ENCODE measurements at places on chromosomes 2 and 18.

DNA sequence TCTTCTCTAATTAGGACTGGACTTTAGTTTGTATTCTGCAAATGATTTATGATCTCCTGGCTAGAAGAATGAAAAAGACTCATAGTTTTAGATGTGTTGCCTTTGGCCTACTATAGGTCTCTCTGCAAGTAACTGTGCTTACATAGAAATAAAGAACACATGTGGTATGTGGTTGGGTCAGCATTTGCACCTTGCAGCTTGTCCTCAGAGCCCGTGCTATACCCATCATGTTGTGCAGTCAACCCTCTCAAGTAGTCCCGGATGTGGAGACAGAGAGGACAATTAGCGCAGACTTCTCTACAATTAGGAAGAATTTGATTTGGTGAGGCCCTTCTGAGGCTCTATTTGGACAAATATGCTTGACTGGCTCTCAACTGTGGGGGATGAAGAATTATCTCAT lies 203.7 kb upstream of the ITGA4 start:
- DNase-seq, result no peak

DNA sequence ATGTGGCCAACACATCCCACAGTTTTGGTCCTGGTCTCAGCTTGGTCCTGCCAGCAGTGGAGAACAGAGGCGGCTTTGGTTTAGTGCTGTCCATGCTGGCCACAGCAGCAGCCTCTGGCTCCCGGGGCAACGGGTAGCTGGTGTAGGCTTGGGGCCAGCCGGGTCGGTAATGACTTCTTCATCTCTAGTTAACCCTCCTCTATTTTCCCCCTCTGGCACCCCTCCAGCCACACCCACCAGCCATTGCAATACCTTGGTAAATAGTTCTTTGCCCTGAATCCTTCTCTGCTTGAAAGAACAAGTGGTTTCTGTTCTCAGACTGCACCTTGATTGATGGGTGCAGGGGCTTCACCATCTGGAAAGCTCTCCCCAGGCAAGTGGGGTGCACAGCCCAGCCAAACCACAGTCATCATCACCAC lies 31.7 kb upstream of the ZNF396 start:
- no peak for DNase-seq

- no peak for DNase-seq
These were observed 44.9 kb upstream of the ID2 start for GRCh38 chr2:8636721-8637636.

GRCh38 chr2:132415915-132416722 lies 486 bp upstream of the GPR39 start:
- peak; percentile 92 for DNase-seq

DNA sequence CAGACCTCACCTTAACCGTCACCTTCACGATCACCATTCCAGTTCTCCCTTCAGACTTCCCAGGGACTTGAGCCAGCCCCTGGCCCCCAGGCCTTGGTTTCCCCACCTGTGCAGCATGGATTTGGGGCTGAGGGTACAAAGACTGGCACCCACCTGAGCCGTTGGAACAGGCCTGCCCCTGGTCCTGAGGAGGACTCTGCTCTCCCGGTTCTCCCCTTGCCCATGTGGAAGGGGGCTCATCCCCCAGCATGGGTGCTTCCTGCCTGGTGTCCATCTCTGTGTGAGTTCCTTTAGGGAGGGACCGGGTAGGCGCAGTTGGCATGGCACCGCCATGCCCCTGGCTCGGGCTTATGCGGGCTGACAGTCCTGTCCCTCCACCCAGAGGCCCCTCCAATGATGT lies 10.9 kb upstream of the GPR35 start:
- DNase-seq, result no peak

GRCh38 chr2:69685321-69686048 lies 41.9 kb upstream of the AAK1 start:
- DNase-seq, result no peak

- DNase-seq, result no peak
These were observed 34.8 kb downstream of the SLC66A2 start for GRCh38 chr18:79916546-79917168.

DNA sequence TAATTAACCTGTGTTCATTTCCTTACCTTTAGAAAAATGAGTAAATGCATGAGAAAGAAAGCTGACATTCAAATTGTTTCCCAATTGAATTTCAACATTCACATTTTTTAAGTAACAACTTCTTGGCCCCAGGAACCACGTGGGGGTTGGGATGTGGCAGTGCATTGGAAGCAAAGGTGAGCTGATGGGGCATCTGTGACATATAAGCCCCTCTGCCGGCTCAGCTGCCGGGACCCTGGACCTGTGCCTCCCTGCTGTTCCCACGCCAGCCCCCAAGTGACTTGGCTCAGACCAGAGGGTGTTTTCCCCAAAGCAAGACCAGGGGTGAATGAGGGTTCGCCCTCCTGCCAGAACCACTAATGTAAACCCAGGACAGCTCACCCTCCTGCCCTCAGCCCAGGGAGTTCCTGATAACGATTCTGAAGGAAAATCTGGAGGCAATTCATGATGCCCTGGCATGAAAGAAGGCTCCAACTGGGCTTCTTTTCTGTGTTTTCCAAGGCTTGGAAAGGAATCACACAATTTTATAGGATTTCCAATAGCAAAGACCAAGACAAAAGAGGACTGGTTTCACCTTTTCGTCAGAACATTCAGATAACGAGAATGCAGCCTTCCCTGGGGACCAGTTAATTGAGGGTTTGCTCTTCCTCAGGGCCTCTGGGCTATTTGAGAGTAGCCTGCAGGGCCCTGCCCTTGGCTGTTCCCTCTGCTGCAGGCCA lies 193.2 kb upstream of the TWIST2 start:
- no peak for DNase-seq

- DNase-seq, result no peak
These were observed 57.4 kb upstream of the GLI2 start for GRCh38 chr2:120678251-120678650.

- DNase-seq, result no peak
These were observed 9.9 kb downstream of the ALPK2 start for GRCh38 chr18:58618822-58619595.

GRCh38 chr18:78659748-78660147 lies 319.9 kb upstream of the SALL3 start:
- no peak for DNase-seq

GRCh38 chr2:170582751-170583463 lies 132.2 kb upstream of the SP5 start:
- no peak for DNase-seq

DNA sequence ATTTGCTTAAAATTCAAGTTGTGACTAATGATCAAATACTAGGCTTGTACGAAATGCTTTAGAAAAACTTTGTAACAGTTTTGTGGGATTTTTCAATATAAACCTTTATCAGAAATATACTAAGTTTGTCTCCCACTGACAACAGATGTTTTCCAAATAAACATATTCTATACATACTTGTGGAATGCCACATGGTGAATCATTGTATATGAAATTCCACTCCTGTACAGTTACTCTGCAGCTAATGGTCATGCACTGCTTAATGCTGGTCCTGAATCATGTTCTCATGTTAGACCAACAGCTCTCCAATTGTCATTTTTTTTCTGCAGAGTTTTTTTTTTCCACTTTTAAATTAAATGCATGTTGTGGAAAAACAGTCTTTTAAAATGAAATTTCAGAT lies 90.1 kb downstream of the DPP4 start:
- peak; percentile 73 for DNase-seq

DNA sequence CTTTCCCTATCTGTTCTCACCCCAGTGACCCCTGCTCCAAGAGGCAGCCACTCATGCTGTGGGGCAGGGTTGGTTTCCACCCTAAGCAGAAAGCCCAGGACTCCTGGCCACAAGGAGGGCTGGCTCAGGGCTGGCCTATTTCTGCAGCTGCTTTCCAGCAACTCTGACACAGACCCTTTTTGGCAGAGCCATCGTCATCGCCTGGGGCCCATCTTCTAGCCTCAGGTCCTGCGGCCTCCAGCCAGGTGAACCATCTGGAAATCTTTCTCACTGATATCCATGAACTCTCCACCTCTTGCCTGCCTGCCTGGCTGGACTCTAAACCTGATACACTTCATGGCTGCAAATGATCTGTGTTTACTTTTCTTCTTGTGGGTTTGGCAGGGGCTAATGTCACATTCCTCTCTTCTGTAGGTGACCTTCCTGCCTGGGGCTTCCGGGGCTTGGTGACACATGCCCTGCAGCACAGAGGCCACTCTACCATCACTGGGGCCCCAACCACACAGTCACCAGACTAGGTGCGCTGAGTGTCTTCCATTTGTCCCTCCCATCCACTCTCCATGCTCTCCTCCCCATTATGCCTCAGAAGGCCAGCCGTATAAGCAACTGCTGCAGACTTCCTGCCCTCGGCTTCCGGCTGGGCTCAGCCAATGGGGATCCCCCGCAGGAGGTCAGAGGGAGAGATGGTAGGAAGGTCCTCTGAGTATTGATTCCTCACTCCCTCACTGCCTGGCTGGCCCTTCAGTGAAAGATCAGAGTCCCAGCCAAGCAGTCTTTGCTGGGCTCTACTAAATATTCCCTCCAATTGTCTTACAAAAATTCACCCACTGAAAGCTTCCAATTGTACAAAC lies 9.7 kb upstream of the COPS8 start:
- no peak for DNase-seq

DNA sequence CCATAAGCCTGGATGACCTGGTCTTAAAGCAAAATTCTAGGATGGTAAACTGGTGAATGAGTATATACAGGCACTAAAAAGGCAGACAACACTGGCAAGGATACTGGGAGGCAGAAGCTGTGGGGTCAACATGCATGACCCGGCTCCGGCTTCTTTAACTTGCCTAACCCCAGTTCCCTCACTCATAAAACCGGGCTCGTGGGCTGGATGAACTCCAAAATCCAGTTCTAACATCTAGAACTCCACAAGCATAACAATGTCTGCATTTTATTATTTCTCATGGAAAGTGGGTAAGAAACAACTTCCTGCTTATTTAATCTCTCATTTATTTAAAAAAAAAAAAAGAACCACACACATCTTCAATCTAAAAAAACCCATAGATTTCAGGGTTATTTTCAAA lies 57.3 kb downstream of the FARSB start:
- no peak for DNase-seq

GRCh38 chr2:54403512-54404238 lies 52.5 kb upstream of the SPTBN1 start:
- DNase-seq, result no peak

DNA sequence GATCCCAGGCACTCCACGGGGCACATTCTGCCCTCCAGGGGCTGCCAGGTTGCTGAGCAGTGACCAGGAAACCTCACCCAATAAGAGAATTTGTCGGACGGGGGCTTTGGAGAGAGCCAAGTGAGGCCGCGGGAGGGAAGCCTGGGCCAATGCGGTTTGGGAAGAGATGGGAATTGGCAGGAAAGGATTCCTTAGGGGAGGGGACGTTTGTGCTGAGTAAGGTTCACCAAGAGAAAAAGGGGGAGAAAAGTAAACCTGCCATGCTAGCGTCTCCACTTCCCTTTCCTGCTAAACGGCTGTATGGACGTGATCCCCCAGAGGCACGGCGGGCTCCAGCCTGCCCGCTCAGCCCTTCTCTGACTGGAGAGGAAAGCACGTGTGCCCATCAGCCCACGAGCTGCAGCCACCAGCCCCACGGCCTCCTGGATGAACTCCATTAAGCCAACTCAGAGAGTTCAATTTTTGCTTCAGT lies 194.4 kb upstream of the ID2 start:
- no peak for DNase-seq

- DNase-seq, result no peak
These were observed 1193.4 kb downstream of the DSC3 start for GRCh38 chr18:29849144-29849543.

DNA sequence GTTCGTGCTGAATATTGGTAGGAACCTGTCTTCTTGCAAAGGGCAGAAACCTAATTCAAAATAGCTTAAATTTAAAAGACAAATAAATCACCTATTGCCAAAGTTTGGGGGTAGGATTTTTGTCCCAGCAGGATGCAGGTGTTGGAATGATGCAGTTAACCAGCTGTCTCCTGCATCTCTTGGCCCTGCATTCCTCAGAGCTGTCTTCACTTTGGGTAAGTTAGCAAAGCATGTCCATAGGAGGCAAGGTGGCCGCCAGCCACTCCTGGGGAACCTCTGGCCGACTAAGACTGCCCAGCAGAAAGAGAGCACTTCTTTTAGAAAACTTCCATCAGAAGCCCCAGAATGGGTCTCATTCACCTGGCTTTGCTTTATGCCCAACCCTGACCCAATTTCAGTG lies 20.5 kb upstream of the NYAP2 start:
- no peak for DNase-seq

GRCh38 chr2:134564549-134564948 lies 154.3 kb downstream of the TMEM163 start:
- no peak for DNase-seq

DNA sequence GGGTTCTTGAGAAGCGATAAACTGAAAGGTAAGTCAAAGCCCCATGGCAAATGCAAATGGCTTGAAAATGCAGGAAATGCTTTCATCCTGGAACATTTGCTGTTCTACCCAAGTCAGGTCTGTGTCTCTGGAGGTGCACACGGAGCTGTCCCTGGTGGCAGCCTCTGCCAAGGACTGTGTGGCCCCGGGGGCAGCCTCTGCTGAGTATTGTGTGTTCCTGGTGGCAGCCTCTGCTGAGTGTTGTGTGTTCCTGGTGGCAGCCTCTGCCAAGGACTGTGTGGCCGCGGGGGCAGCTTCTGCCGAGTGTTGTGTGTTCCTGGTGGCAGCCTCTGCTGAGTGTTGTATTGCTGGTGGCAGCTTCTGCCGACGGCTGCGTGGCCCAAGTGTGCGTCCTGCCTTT lies 135.6 kb upstream of the ALKAL2 start:
- DNase-seq, result no peak

DNA sequence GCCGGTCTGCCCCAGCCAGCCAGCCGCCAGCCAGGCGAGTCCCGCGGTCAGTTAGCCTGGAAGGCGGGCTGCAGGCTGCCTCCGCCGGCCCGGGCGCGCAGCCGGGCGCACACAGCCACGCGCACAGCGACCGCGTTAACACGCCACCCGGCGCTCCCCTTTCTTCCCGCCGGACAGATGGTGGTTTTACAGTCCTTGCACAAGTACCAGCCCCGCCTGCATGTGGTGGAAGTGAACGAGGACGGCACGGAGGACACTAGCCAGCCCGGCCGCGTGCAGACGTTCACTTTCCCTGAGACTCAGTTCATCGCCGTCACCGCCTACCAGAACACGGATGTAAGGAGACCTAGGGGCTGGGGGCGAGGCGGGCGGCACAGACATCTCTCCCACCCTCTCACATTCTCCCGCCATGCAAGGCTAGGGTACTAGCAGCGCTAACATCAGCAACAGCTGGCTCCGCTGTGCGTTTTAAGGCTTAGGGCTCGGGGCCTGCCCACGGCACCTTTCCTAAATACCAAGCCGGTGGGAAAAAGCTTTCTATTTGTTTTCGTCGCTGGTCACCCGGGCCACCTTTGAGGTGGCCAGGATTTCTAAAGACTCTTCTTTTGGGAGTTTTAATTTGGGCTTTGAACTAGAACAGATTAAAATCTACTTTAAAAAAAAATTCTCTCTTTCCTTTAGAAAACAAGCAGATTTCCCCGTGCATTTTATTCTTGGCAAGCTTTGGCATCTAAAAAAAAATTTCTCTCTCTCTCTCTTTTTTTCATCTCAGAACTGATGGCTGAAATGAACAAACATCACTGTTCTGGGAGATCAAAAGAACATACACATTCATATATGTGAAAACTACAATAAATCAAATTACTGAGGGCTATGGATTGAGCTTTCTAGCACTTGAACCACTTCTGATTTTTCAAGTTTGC lies 2.9 kb downstream of the TBR1 start:
- no peak for DNase-seq

Data from HS-5 (cell line).